ENCODE measurements at places on chromosomes 16 and 17.

DNA sequence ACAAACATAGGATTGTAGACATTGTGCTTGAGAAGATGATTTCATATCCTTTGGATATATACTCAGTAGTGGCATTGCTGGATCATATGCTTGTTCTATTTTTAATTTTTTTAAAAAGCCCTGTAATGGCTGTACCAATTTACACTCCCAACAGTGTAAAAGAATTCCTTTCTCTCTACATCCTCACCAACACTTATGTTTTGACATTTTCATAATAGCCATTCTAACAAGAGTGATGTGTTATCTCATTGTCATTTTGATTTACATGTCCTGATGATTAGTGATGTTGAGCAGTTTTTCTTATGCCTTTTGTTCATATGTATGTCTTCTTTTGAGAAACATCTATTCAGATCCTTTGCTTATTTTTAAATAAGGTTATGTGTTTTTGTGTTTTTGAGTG is 1039.2 kb upstream of the GOT2 start:
- no peak for DNase-seq

GRCh38 chr17:27862004-27862403 is 31.2 kb downstream of the LYRM9 start:
- DNase-seq = no peak

DNA sequence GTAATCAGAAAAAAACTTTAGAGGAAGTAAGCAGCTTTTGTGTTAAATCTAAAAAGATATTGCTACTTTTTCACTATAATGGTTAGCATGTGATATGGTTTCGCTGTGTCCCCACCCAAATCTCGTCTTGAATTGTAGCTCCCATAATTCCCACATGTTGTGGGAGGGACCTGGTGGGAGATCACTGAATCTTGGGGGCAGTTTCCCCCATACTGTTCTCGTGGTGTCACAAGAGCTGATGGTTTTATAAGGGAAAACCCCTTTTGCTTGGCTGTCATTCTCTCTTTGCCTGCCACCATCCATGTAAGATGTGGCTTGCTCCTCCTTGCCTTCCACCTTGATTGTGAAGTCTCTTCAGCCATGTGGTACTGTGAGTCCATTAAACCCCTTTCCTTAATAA is 117.1 kb downstream of the KCNJ2 start:
- no peak for DNase-seq

DNA sequence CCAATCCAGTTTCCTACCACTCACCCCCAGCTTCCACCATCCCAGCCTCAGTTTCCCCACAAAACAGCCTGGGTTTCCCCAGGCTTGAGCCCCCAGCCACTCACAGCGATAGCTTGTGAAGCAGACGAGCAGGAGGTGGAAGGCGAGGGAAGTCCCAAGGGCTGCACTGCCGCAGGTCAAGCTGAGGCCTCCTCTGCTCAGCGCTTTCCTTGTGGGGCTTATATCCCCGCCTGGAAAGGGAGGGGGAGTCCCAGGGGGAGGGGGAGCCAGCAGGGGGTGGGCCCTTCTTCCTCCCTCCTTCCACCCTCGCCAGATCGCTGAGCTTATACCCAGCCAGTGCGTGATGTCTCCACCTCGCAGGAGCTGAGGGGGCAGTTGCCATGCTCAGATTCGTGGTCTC is at the start of gene PYY:
Gene PYY (minus strand): TSS at position 195 of the 400 bp plus-strand sequence. CDS start 457 bp downstream, outside the sequence.
- DNase-seq = no peak

GRCh38 chr17:44934745-44935105 is 12.8 kb downstream of the KIF18B start:
- DNase-seq = no peak

- no peak for DNase-seq
Measured at GRCh38 chr16:30406795-30407101, 658 bp upstream of the ZNF771 start.

- peak; percentile 77 for DNase-seq
Measured at GRCh38 chr16:29820271-29820701, at the start of gene MVP. Gene MVP (plus strand): TSS chr16:29820462. CDS start chr16:29830550, 10,088 bp downstream.

GRCh38 chr17:78113804-78114785 is 14.5 kb downstream of the TMC6 start:
- no peak for DNase-seq

- DNase-seq = no peak
Measured at GRCh38 chr16:81493755-81494433, 49.3 kb downstream of the CMIP start.

- DNase-seq = no peak
Measured at GRCh38 chr17:4597975-4598374, 13.6 kb downstream of the SMTNL2 start.

- no peak for DNase-seq
Measured at GRCh38 chr17:1947743-1948516, 77.2 kb downstream of the RTN4RL1 start.

GRCh38 chr17:27760069-27760885 is 40.1 kb downstream of the NOS2 start:
- peak; percentile 58 for DNase-seq

- no peak for DNase-seq
Measured at GRCh38 chr16:27177031-27177774, 26.1 kb upstream of the KDM8 start.

DNA sequence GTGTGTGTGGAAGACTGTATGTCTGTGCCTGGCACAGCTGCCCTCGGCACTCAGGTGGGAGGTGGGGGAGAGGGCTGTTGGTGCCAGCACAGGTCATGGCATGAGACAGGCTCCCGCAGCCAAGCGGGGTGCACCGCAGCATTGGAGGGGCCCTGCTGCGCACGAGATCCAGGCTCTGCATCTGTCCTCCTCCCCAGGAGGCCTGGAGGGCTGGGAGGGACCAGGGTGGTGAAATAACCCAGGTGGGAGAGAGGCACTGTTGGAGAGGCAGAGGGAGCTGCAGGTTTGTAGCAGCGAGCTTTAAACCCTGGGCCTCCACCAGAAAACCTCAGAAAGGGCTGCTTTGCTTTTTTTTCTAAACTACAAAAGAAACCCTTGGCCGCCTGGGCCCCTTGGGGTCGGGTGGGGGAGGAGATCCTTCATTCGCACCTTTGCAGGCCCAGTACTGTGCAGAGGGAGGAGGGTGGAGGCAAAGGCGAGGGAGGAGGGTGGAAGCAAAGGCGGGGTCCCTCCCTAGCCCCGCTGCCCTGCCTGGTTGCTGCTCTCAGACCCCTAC is 241.7 kb downstream of the SEC14L1 start:
- no peak for DNase-seq

DNA sequence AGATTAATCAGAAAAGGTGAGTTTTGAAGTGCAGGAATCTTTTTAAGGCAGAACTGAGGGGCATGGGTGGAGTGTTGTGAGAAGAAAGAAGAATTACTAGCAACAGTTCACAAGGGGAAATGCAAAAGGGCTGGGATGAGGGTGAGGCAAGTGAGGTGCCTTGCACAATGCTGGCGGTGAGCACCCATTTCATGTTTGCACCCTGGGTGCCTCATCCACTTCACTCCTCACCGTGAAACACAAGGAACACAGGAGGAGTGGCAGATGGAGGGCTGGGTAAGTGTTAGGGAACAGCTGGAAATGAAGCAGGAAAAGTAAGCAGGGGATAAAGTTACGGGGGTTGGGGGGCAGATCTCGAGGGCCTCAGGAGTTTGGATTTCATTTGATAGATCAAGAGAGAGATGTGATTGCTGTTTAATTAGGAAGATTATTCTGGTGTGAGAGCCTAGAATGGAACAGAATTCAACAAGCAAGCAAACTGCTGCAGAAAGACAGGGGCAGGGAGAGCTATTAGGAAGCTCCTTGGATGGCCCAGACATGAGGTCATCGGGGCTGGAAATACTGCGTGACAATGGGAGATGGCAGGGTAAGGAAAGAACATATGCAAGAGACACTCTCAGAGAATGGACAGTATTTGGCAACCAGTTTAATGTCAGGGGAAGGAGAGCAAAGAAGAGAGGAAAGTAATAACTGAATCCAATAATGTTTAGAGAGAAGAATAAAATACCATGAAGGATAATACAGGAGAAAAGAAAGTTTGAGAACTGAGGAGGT is 8.3 kb upstream of the HEATR6 start:
- DNase-seq = no peak

DNA sequence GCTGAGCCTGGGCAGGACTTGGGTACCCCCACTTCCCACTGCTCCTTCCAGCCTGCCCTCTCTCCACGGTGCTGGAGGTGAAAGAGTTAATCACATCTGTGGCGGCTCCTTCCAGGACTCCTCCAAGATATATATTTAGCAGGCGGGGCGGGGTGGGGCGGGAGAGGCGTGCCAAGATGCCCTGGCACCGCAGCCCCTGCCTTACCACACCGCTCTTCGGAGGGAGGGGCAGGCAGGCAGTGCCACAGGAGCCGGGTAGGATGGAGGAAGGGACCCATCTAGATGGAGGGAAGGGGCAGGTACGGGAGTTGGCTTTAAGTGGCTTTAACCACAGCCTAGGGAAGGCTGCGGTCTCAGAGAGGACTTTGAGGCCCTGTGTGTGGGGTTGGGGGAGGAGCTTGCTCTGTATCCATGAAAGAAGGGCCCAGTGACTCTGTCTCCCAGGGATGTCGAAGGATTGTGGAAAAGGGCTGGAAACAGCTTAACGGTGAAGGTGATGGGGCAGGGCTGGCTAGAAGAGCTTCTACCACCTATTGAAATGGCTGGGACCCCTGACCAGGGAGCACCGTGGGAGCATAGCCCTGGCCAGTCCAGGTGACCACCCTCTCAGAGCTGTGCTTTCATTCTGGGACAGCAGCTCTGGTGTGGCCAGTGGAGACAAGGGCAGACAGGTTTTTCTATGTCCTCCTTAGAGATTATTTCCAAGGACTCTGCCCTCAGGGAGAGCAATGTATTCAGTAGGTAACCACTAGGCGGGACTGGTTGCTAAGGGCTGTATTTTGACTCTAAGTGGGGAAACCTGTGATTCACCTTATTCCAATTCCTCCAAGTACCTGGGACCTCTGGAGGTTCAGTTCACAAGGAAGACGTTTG is 13.0 kb downstream of the GPR142 start:
- DNase-seq = no peak

- no peak for DNase-seq
Measured at GRCh38 chr16:55240888-55241287, 83.1 kb upstream of the IRX6 start.

GRCh38 chr16:27311897-27312303 is 1.9 kb upstream of the IL4R start:
- no peak for DNase-seq

- DNase-seq = peak; percentile 38
Measured at GRCh38 chr17:48871551-48872351, 20.8 kb upstream of the ATP5MC1 start.

- no peak for DNase-seq
Measured at GRCh38 chr17:2395258-2396181, 5.3 kb downstream of the MNT start.

GRCh38 chr17:30239089-30239462 is 3.6 kb upstream of the SLC6A4 start:
- no peak for DNase-seq

DNA sequence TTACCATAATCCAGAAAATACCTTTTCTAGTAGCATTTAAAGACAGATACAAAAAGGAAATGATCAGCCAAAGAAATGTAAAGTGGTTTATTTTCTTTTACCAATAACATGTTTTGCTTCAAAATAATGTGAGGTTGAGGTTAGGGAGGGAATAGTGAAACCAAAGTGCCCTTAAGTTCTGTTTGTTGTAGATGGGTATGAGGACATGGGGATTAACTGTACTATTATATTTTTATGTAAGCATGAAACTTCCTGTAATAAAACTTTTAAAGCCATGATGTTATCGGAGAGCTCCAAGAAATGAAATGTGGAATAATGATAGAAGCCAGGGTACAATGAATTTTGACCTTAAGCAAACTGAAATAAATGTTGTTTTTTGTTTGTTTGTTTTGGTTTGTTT is 9.9 kb downstream of the C16orf46 start:
- DNase-seq = no peak

GRCh38 chr16:80027007-80027965 is 426.7 kb upstream of the MAF start:
- DNase-seq = no peak

GRCh38 chr17:57125406-57125805 is 40.4 kb downstream of the AKAP1 start:
- DNase-seq = no peak

DNA sequence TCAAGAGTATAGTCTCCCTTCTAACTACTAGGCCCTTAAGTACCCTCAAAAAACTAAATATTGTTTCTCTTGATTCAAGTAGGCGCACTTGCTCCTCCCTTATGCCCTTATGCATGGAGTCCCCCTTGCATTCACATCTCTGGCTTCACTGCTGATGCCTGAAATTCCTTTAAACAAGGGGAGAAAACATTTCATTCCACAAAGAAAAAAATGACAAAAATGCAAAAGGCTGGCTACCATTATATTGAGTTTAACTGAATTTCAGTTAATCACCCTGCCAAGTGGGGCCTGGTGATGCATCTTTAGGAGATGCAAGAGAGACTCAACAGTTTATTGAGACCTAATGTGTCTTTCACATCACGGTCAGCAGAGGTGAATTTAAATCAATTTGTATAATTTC is 35.6 kb downstream of the CRLF3 start:
- no peak for DNase-seq

- no peak for DNase-seq
Measured at GRCh38 chr16:78289844-78290277, 190.4 kb downstream of the WWOX start.

DNA sequence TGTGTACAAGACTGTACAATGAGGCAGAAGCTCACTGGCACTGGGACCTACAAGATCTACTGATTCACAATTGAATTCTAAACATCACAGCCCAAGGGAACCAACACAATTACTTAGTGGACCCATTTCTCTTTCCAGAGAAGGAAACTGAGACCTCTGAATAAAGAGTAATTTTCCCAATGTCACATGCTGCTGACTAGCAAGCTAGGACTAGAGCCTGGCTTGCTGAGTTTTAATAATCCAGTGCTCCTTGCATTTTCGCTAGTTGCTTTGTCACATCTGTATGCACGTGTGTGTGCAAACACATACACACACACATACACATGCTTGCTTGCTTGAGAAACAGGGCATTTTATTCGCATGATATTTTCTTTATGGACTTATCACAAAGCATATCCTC is 3.9 kb upstream of the LPO start:
- no peak for DNase-seq

GRCh38 chr16:73601911-73602310 is 554.0 kb upstream of the ZFHX3 start:
- DNase-seq = no peak

DNA sequence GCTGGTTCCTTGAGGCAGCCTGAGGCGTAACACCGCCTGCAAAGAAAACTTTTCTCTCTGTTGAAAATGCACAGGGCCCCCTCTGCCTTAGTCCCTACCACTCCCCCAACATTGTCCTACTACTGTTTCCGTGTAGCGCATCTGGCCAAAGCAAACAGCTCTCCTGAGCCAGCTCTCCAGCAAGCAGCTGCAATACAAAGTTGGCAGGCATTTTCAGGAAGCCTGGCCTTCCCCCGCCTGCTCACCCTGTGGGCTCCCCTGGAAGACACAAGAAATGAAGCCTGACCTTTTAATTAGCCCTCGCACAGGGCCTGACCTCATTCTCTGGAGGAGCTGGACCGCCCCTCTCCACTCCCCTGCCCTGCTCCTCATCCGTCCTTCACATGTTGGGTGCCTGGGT is 66.7 kb downstream of the SOX9 start:
- DNase-seq = no peak

- DNase-seq = no peak
Measured at GRCh38 chr17:60157487-60158040, 7.8 kb downstream of the CA4 start.
